NCI-H774 (cell line): ENCODE measurements at places on chromosomes 11 and 22.

DNA sequence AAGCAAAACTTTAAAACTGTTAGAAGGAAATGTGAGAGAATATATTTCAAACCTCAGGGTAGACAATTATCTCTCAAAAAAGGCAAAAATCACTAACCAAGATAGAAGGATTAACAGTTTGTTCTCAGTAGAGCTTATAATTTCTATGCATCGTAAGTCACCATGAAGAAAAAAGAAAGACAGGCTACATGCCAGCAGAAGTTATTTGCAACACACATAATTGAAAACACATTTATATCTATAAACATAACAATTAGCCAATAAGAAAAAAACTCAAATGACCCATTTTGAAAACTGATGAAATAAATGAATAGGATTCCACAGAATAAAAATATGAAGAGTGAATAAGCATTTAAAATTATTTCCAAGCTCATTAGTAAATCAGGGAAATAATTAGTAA is 24.4 kb upstream of the SNX19 start:
- no peak for DNase-seq

DNA sequence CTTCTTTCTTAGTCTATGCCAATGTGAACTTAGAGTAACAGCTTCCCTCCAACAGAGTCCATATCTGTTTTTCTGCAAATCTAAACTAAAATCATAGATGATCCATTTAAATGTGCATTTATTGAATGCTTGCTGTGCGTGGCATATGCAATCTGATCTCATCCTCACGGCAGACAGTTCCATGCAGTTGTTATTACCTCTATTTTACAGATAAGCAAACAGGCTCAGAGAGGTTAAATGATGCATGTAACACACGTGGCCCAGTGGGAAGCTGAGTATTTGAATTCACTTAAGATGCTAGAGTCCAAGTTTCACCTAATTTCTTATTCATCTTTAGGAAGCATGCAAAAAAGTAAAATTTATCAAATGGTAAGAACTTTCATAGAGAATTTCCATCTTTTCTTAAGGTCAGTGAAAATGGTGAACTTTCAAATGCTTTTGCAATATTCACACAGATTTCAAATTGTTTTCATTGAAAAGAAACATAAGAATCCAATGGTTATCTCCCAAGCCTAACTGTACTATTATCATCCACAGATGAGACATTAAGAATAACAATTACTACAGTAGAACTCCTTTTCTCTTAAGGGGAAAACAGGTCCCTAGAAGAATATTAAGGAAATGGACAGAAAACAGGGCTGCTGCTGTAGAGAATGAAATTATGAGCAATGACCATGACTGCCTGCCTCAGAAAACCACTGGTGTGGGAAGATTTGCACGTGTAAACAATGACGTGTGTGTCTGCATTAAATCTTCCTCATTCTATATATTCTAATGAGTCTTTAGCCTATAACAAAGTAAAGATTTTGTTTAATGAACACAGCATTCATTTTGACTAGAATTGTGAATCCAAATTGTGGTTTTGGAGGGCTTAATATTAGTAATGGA is 1171.3 kb downstream of the LRRC4C start:
- no peak for DNase-seq

DNA sequence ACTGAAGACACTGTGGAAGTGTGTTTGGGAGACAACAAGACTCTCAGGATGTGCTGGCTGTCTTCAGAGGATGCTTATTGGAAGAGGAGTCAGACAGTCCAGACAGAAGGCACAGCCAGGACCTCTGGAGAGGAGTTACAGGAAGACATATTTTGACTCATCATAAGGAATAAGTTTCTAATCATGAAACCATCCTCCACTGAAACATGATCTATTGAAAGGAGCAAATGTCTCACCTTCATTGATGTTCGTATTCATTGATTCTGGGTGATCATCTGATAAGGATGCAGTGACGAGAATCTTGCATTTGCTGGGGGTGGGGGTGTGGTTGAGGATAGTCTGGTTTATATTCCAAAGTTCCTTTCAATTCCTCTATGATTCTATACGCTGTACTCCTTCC is 2.5 kb upstream of the CXCR5 start:
- no peak for DNase-seq

DNA sequence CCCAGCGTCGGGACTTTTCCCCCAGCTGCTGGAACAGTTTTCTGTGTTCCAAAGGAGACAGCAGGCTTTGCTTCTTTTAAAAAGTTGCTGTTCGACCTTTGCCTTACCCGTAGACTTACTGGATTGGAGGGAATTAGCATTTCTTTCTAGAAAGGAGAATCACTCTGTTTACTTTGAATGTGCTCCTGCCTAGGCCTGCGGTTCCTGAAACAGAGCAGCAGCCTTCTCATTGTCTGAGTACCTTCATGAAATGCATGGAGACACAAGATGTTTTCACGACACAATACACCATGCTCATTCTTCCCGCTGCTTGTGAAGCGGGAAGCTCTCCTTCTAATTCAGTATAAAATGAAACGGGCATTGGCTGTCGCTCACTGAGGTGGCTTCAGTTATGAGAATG is 196.2 kb downstream of the TBC1D22A start:
- DNase-seq = no peak

- DNase-seq = no peak
Observed at GRCh38 chr11:24848857-24849256, 352.0 kb downstream of the LUZP2 start.

DNA sequence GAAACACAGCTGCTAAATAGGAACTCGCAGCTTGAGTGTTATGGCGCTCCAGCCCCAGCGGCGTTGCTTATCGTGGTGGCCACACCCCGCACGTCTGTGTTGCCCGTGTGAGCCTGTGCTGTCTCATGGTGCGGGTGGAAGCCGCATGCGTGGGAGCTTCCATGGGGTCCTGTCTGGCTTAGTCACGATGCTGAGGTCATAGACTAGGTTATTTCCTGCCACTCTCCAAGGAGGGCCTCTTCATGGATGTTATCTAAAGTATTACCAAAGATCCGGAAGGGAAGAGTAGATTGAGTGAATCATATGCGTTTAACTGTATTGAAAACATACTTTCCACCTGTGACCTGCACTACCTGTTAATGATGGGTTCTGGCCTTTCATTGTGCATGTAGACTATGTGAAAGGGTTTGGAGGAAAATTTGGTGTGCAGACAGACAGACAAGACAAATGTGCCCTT is 21.7 kb downstream of the CTTN start:
- DNase-seq = no peak

- DNase-seq = no peak
Observed at GRCh38 chr11:77250881-77251640, 50.4 kb downstream of the GDPD4 start.

- no peak for DNase-seq
Observed at GRCh38 chr11:115743719-115744118, 239.5 kb upstream of the CADM1 start.
